ENCODE measurements at places on chromosomes 1 and 21.
A peak's percentile ranks its signal among the peaks of the same experiment; 100 is the strongest.

GRCh38 chr1:154481053-154481452, 21.0 kb upstream of the TDRD10 start:
- no peak for DNase-seq

- DNase-seq: no peak
Measured at GRCh38 chr1:7458946-7459345, 312.1 kb upstream of the VAMP3 start.

- DNase-seq: no peak
Measured at GRCh38 chr1:112542206-112542973, 33.6 kb downstream of the WNT2B start.

DNA sequence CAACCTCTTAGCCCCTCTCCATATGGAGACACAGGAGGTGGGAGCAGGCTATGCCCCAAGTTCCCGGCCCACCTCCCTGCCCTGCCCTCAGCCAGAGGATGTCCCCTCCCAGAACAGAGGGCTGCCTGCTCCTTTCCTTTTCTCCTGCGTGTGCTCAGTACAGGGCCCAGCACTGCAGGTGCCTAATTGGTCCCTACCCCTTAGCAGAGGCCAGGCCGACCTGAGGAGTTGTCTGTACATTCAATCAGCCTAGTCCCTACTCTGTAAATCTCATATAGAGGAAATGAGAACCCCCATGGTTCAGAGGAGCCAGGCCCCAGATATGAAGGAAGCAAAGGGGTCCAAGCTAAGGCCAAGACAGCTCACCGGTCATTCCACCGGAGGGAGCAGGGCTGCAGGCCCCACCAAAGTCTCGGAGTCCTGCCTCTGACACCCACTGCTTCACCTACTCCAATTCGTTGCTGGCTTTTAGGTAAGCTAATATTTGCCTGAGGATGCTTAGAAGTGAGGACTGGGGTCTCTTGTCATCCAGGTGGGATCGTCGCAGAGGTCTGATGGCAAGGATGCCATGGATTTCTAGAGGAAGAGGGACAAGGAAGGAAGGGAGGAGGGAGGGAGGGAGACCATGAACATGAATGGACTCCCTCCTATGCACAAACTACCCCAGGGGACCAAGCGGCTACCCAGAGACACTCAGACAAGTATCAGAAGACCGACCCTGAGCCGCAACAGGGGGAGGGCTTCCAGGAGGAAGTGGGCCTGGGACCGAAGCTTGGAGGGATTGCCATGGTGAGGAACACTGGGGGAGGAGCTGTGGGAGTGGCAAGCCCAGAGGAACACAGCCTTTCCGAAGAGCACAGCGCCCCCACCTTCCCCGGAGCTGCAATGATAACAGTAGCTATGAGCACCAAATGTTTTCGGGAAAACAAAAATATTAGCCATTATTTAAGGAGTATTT, 30.4 kb upstream of the FOXO6 start:
- peak; percentile 36 for DNase-seq

GRCh38 chr1:200150721-200151120, 123.2 kb downstream of the NR5A2 start:
- DNase-seq: no peak

- DNase-seq: peak; percentile 50
Measured at GRCh38 chr1:1536938-1537546, 3.4 kb downstream of the TMEM240 start.

DNA sequence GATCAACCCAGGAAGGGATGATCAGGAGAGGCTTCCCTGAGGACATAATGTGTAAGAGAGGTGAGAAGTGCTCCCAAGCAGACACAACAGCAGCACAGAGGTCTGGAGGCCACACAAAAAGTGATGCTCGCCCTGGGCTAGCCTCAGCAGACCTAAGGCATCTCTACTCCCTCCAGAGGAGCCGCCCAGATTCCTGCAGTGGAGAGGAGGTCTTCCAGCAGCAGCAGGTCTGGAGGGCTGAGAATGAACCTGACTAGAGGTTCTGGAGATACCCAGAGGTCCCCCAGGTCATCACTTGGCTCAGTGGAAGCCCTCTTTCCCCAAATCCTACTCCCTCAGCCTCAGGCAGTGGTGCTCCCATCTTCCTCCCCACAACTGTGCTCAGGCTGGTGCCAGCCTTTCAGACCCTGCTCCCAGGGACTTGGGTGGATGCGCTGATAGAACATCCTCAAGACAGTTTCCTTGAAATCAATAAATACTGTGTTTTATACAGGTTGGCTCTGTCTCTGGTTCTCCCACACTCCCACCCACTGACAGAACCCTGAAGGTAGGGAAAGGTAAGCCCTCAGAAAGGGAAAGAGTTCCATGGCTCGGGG, 5.0 kb downstream of the GJB3 start:
- DNase-seq: no peak

GRCh38 chr1:21295545-21295944, 5.3 kb upstream of the ECE1 start:
- DNase-seq: no peak

DNA sequence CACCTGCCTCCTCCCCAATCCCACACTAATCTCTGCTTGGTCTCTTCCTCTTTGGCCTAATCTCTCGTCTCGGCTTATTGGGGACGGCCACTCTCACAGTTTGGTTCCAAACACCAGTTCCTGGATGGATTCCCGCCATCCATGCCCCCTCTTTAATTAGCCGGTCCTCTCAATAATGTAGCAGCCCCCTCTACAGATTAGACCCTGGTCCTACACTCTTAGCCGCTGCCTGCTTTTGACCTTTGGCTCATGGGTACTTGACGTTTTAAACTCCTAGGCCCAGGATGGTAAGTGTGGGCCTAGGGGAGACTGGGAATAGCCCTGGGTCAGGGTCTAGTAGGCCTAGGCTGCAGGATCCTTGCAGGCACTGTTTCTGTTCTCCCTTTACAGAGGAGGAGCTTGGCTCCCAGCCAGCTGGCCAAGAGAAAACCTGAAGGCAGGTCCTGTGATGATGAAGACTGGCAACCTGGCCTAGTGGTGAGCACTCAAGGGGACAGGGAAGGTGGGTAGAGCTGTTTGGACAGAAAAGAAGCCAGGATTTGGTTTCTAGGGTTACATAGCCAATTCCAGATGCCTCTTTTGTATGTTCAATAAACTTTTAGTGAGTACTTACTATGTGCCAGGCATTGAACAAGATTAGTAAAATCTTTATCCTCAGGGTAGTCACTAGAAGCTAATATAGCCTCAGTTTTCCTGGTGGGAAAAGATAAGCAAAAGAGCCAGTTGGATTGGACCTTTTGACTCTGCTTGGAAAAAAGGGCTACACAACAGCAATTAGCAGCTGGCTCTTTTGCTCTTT, 758 bp downstream of the RAD54L start:
- DNase-seq: peak; percentile 74

Measured in activated CD8-positive, alpha-beta memory T cell treated with anti-CD3 and anti-CD28 coated beads, Interleukin-2, amount 50 U/mL, for 48 hours (primary cell).